ENCODE measurements at places on chromosomes 3 and 15. TPM values are rescaled to one million over a fixed set of nuclear protein-coding genes. Genes with fewer than 3 reads are reported as not detected.

The GCNT3 gene
- not detected for total RNA-seq

The PPP1R14D gene
- 1.7 TPM for total RNA-seq

The AGTR1 gene
- total RNA-seq, result 0.34 TPM

The DAG1 gene
- 118 TPM for total RNA-seq

The XIRP1 gene
- not detected for total RNA-seq

The GRAMD2A gene
- 2.0 TPM for total RNA-seq

The SCAMP5 gene
- 23.5 TPM for total RNA-seq

DNA sequence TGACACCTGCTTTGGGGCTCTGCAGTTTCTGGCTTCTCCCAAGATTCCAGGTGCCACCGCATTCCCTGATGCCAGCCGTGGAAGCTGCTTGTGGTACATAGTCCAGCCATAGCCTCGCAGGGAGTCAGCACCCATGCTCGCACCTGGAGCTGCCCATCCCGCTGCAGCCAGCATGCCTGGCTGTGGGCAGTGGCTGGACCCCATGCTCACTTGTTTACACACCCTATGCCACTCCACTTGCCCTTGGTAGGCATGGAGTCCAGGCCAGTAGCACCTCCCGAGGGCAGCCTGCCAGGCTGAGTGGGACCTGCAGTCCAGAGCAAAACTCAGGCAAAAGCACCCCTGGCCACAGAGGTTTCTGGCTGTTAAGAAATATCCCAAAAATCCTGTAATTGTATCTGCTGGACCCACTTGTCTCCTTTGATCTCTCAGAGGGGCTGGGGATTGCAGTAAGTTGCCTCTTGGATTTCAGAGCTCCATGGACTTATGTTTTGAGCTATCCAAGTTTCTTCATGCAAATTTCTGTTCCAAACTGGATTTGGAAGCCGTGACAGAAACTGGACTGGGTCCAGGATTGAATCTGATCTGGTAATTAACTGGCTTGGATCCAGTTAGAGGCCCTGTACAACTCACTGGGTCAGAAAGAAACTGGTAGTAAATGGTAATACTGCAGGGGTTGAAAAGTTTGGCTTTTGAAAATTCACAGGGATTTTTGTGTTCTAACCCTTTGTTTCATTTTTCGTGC, 149.3 kb downstream of the FMN1 start:
- no peak overlapping the region for H3K4me3 ChIP-seq
- no peak for DNase-seq
- no peak overlapping the region for H3K27ac ChIP-seq

GRCh38 chr3:129528589-129529100, at the start of gene RHO:
TSS of gene RHO (plus strand) at chr3:129528639. CDS start at chr3:129528734, 95 bp downstream.
- no peak within 1 kb of the TSS for H3K27ac ChIP-seq
- no peaks in the 10 kb centered on the region for H3K27me3 ChIP-seq
- no peak within 1 kb of the TSS for H3K4me3 ChIP-seq
- peaks cover 15% of the 10 kb centered on the region for H3K4me1 ChIP-seq
- H3K36me3 ChIP-seq, result no peaks in the 10 kb centered on the region
- DNase-seq, result no peak

- H3K4me3 ChIP-seq, result no peak overlapping the region
- H3K27me3 ChIP-seq, result no peaks in the 10 kb centered on the region
- DNase-seq, result no peak
- peaks cover 11% of the 10 kb centered on the region for H3K4me1 ChIP-seq
Measured at GRCh38 chr3:7682822-7683229, 818.8 kb upstream of the LMCD1 start.

DNA sequence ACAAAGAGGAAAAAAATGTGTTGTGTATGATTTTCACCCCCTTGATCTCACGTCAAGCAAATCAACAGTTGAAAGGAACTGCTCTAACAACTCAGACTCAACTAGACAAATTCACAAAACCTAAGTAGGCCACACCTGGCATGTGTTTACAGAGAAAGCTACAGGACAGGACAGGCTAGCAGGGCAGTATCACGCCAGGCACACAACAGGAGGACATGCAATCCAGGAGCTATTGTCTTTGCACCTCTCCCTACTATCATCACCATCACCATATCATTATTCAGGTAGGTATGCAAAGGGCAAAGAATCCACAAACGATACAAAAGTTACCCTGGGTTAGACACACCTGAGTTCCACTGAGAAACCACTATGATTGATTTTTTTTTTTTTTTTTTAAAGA, 86.4 kb downstream of the TBL1XR1 start:
- DNase-seq, result no peak
- H3K36me3 ChIP-seq, result peaks cover 2% of the 10 kb centered on the region

DNA sequence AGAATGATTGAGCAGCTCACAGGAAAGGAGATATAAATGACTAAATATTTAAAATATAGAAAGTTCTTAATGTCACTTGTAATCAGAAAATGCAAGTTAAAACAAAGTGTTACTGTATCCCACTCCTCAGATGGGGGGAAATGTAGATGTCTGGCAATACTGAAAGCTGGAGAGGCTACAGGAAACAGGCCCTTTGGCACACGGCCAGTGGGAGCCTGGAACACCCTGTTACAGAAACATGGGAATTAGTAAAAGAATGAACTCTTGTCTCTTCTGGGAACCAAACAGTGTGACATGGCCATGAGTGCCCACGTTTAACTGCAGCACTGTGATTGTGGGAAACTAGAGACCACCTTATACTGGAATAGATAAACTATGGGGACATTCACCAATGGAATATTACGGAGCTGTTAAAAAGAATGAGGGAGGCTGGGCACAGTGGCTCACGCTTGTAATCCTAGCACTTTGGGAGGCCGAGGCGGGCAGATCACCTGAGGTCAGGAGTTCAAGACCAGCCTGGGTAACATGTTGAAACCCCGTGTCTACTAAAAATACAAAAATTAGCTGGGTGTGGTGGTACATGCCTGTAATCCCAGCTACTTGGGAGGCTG, 50.2 kb downstream of the CDCP1 start:
- no peak for DNase-seq
- no peaks in the 10 kb centered on the region for H3K27me3 ChIP-seq
- H3K36me3 ChIP-seq, result no peaks in the 10 kb centered on the region
- peaks cover 31% of the 10 kb centered on the region for H3K4me1 ChIP-seq
- H3K4me3 ChIP-seq, result no peak overlapping the region

- H3K4me1 ChIP-seq, result peaks cover 21% of the 10 kb centered on the region
- H3K4me3 ChIP-seq, result no peak overlapping the region
- H3K36me3 ChIP-seq, result no peaks in the 10 kb centered on the region
- no peaks in the 10 kb centered on the region for H3K27me3 ChIP-seq
- DNase-seq, result no peak
Measured at GRCh38 chr3:25056036-25056755, 371.9 kb upstream of the RARB start.

GRCh38 chr3:32113566-32113965, 7.1 kb downstream of the GPD1L start:
- no peak overlapping the region for H3K4me3 ChIP-seq
- peaks cover 6% of the 10 kb centered on the region for H3K4me1 ChIP-seq
- peaks cover 4% of the 10 kb centered on the region for H3K36me3 ChIP-seq
- no peak overlapping the region for H3K27ac ChIP-seq

GRCh38 chr3:194824701-194825111, 139.0 kb downstream of the FAM43A start:
- no peak overlapping the region for H3K27ac ChIP-seq
- no peak for DNase-seq
- no peak overlapping the region for H3K4me3 ChIP-seq
- no peaks in the 10 kb centered on the region for H3K4me1 ChIP-seq

DNA sequence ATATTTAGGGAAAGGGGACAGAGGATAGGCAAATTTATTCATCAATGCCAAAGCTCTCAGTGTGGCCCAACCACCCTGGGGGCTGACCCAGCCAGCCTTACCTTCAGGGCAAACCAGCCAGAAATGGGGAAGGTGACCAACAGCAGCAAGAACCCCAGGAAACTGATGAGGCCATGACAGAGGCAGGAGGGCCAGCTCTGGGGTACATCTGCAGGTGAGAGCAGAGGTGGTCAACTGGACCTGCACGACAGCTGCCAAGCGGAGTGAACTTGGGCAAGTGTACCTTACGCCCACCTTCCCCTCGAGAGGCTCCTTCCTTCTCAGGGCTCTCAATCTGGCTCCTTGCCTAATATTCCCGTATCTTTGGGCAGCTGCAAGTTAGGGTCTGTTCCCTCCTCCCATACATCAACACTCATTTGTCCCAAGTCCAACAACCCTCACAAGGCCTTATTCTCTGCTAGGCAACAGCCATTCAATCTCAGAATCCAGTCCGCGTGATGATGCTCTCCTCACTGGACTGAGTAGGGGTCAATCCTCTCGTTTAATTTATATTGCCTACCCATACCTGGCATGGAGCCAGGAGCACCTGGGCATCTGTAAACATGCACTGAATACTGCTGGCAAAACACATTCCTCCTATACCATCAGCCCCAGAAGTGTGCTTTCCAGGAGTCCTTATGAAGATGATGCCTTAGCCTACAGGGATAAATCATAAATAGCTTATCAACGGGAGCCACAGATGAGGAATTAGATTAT, 1.7 kb downstream of the STOML1 start:
- H3K4me3 ChIP-seq, result peak overlapping the region; percentile 89
- H3K36me3 ChIP-seq, result no peaks in the 10 kb centered on the region
- H3K4me1 ChIP-seq, result peaks cover 20% of the 10 kb centered on the region
- no peak for DNase-seq

GRCh38 chr3:132660811-132661070, 612 bp downstream of the UBA5 start:
- H3K4me3 ChIP-seq, result peak overlapping the region; percentile 95
- no peaks in the 10 kb centered on the region for H3K36me3 ChIP-seq
- no peaks in the 10 kb centered on the region for H3K27me3 ChIP-seq
- peak overlapping the region; percentile 94 for H3K27ac ChIP-seq

- no peak overlapping the region for H3K4me3 ChIP-seq
- no peaks in the 10 kb centered on the region for H3K27me3 ChIP-seq
- H3K36me3 ChIP-seq, result no peaks in the 10 kb centered on the region
- H3K4me1 ChIP-seq, result peaks cover 23% of the 10 kb centered on the region
- DNase-seq, result no peak
- peak overlapping the region; percentile 50 for H3K27ac ChIP-seq
Measured at GRCh38 chr3:160695915-160696327, 19.0 kb downstream of the ARL14 start.

DNA sequence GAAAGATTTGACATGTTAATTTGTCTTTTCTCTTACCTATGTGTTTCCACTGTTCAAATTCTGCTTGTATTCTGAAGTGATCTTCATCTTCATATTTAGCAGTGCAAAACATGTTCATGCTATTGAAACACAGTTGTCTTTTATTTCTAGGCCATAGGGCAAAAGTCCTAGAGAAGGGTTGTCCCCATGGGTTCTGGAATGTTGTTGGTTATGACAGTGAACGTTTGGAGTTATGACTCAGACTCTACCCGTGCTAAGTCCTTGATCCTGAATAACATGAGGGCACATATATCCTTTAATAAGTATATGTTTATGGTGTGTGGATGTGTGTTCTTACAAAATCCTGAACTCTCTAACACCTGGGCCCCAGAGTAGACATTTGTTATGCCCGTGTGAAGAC, 23.0 kb upstream of the ARPP21 start:
- DNase-seq, result no peak
- H3K4me1 ChIP-seq, result no peaks in the 10 kb centered on the region
- H3K4me3 ChIP-seq, result no peak overlapping the region
- no peaks in the 10 kb centered on the region for H3K36me3 ChIP-seq
- H3K27ac ChIP-seq, result no peak overlapping the region

- no peak overlapping the region for H3K4me3 ChIP-seq
- H3K27ac ChIP-seq, result no peak overlapping the region
Measured at GRCh38 chr3:182405759-182406158, 387.5 kb upstream of the ATP11B start.

DNA sequence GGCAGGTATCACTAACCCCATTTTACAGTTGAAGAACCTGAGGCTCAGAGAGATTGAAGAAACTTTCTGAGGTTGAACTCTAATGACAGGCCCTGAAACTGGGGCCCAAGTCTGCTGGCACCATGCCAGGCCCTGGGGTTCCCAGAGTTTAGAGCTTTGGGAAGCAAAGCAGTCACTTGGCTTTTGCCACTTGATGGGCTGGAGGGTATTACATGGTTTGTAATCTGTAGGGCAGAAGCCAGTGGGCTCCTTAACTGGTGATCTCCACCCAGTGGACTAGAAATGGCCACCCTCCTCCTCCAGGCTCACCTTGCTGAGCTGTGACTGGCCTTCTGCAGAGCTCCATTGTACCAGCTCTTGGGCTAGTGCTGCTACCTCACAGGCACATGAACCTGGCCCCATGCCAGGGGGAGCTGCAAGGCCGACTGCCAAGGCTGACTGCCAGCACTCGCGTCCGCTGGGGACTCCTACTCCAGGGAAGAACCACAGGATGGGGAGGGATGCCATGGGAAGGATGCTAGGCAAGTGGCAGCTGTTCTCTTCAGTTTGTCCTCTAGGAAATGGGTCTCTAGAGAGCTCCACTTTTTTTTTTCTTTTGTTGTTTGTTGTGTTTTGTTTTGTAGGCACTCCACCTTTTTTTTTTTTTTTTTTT, 104.8 kb downstream of the ETFA start:
- H3K4me1 ChIP-seq, result peaks cover 38% of the 10 kb centered on the region
- H3K27me3 ChIP-seq, result no peaks in the 10 kb centered on the region
- DNase-seq, result peak; percentile 73
- no peak overlapping the region for H3K4me3 ChIP-seq
- no peak overlapping the region for H3K27ac ChIP-seq
- H3K36me3 ChIP-seq, result peaks cover 4% of the 10 kb centered on the region

GRCh38 chr15:50819344-50819743, 53.8 kb upstream of the SPPL2A start:
- DNase-seq, result no peak
- H3K4me3 ChIP-seq, result no peak overlapping the region
- peaks cover 23% of the 10 kb centered on the region for H3K4me1 ChIP-seq
- H3K36me3 ChIP-seq, result no peaks in the 10 kb centered on the region
- H3K27me3 ChIP-seq, result no peaks in the 10 kb centered on the region

GRCh38 chr15:92101708-92102394, 248.3 kb downstream of the SLCO3A1 start:
- DNase-seq, result no peak
- peaks cover 27% of the 10 kb centered on the region for H3K27me3 ChIP-seq
- H3K4me3 ChIP-seq, result no peak overlapping the region
- H3K36me3 ChIP-seq, result no peaks in the 10 kb centered on the region
- no peak overlapping the region for H3K27ac ChIP-seq

GRCh38 chr3:51940648-51941462, 849 bp downstream of the RRP9 start:
- no peaks in the 10 kb centered on the region for H3K27me3 ChIP-seq
- peaks cover 22% of the 10 kb centered on the region for H3K4me1 ChIP-seq
- H3K4me3 ChIP-seq, result peak overlapping the region; percentile 82
- peak overlapping the region; percentile 73 for H3K27ac ChIP-seq

GRCh38 chr3:39281533-39281932, 1.7 kb upstream of the CX3CR1 start:
- no peak for DNase-seq
- peaks cover 13% of the 10 kb centered on the region for H3K4me1 ChIP-seq
- no peak overlapping the region for H3K4me3 ChIP-seq
- no peak overlapping the region for H3K27ac ChIP-seq
- no peaks in the 10 kb centered on the region for H3K36me3 ChIP-seq

GRCh38 chr3:113695431-113695785, 1.0 kb downstream of the USF3 start:
- peak overlapping the region; percentile 99 for H3K27ac ChIP-seq
- H3K4me3 ChIP-seq, result peak overlapping the region; percentile 99
- H3K4me1 ChIP-seq, result peaks cover 22% of the 10 kb centered on the region
- H3K27me3 ChIP-seq, result no peaks in the 10 kb centered on the region
- no peaks in the 10 kb centered on the region for H3K36me3 ChIP-seq
- no peak for DNase-seq
